ENCODE measurements at places on chromosomes 11 and 22.

DNA sequence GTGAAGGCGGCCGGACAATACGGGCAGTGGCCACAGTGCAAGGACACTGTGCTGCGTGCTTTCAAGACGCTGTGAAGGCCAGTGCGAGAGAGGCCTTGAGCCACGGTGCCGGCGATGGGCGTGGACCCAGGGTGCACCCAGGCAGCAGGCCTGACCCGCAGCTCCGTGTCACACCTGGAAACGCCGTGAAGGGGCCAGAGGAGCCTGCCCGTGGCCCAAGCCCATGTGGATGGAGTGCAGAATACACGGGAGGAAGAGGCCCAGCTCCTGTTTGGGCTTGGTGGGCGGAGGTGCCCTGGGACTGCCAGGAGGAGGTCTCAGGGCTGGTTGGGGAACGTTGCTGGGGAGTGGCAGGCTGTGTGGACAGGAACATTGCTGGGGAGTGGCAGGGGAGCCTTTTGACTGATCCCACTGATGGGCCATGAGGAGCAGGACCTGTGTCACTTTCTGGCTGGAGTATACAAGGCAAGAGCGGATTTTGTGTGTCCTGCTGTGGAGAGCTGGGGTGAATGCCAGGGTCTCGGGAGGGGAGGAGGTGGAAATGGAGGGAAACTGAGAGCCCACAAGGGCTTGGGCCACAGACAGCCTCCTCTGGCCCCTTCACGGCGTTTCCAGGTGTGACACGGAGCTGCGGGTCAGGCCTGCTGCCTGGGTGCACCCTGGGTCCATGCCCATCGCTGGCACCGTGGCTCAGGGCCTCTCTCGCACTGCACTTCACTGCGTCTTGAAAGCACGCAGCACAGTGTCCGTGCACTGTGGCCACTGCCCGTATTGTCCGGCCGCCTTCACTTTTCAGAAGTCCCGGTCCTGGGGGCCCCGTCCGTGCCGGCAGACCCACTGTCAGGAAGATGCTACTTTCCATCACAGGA lies 925.4 kb downstream of the BRD1 start:
- DNase-seq: no peak

DNA sequence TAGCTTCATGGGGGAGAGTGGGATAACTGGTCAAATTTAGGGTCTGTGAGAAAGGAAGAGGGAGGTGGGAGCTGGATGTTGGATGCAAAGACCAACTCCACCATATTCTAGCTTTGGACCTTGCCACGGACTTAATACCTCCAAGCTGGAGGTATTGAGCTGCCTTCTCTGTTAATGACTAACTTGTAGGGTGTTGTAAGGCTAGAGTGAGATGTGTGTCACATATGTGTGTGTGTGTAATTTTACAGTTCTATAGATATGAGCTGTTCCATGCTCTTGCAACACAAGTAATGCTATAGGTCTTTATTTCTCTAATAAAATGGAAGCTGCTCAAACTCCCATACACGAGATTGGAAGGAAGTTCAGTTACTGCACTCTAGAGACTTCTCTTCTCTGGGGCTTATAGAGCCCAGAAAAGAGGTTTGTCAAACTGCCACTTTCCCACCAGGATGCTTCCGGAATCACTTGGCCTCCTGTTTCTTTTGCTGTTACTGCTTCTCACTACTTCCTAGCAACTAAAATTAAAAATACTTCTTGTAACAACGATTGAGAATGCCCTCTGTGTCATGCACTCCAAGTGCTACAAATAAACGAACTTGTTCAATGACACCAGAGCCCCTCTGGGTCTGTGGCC lies 16.0 kb upstream of the FJX1 start:
- no peak for DNase-seq

GRCh38 chr11:63961608-63962412 lies 12.6 kb upstream of the COX8A start:
- DNase-seq: peak; percentile 31

- DNase-seq: peak; percentile 22
These were observed 29.6 kb downstream of the EHF start for GRCh38 chr11:34650528-34650927.

DNA sequence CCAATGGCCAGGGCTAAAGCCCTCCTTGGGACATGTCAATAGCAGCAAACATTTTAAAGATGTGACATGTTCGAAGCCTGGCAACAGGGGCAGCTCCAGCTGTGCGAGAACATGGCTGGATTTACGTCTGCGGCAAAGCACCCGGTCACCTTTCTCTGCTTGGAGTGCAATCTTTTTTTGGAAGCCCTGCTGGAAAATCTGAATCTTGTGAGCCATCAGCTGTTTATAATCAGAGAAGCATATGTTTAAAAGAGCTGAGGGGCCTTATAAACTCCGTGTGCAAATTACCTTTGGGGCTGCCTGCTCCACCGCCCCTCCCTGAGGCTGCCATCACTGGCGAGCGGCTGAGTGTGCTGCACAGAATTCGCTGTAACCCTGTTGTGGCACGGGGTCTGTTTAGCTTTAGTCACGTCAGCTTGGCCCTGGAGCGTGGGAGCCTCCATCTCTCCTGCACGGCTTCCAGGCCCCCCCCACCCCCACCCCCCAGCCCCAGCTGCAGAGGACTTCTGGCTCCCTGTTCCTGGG lies 9.0 kb upstream of the KCNQ1OT1 start:
- DNase-seq: peak; percentile 40

- DNase-seq: no peak
These were observed 9.0 kb downstream of the TP53AIP1 start for GRCh38 chr11:128933481-128934178.
